AG04450 (cell line): ENCODE measurements at places on chromosomes 1 and 21.

GRCh38 chr1:17475752-17476151 is 36.3 kb upstream of the RCC2 start:
- DNase-seq, result peak; percentile 27

- DNase-seq, result no peak
Observed at GRCh38 chr1:46638921-46639320, 22.3 kb upstream of the MOB3C start.

DNA sequence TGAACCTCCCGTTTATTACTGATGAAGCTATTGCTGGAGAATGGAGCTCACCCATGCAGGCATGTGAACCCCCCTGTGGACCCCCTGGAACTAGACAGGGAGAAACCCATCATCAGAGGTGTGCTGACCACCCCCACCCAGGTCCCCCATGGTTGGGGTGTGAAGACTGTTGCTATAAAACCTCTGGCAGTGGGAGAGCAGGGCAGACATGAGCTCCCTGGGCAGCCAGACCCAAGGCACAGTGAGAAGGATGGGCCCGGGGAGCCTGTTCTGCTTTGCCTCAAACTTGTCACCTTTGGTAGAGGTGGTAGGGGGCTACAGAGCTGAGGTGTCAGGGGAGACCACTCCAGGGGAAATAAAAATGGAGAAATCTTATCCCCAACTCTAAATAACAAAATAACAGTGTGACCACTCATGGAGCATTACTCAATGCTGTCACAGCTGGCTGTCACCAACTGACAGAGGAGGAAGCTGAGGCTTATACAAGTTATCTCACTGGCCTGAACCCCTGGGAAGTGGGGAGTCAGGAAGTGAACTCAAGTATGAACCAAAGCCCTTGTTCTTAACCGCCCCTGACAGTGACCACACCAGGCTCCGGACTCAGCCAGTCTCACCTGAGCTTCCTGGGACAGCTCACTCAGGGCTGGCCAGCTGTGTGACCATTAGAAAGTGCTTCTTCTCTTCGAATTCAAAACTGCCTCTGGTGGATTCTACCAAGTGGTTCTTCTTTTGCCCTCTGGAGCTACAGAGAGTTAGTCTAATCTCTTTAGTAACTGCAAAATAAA is 698.8 kb downstream of the MATN1 start:
- DNase-seq, result no peak

DNA sequence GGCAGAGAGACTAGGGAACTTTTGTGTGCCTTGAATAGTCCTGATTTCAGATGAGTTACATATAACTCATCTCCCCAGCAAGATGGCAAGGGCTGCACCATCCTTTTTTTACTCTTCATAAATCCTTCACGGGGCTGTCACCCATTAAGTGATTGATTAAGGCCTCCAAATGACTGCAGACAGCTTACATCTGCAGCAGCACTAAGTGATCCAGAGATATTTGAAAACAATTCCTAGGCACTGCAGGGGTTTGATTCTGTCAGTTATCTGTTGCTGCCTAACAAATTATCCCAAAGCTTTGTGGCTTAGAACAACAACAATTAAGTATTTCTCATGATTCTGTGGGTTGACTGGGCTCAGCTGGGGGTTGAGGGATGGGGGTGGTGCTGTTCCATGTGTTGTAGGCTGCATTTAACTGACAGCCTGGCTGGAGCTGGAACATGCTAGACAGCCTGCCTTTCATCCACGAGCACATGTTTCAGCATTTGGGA is 19.3 kb downstream of the TEX38 start:
- no peak for DNase-seq

- no peak for DNase-seq
Observed at GRCh38 chr21:45135868-45136267, 61.5 kb downstream of the ADARB1 start.

DNA sequence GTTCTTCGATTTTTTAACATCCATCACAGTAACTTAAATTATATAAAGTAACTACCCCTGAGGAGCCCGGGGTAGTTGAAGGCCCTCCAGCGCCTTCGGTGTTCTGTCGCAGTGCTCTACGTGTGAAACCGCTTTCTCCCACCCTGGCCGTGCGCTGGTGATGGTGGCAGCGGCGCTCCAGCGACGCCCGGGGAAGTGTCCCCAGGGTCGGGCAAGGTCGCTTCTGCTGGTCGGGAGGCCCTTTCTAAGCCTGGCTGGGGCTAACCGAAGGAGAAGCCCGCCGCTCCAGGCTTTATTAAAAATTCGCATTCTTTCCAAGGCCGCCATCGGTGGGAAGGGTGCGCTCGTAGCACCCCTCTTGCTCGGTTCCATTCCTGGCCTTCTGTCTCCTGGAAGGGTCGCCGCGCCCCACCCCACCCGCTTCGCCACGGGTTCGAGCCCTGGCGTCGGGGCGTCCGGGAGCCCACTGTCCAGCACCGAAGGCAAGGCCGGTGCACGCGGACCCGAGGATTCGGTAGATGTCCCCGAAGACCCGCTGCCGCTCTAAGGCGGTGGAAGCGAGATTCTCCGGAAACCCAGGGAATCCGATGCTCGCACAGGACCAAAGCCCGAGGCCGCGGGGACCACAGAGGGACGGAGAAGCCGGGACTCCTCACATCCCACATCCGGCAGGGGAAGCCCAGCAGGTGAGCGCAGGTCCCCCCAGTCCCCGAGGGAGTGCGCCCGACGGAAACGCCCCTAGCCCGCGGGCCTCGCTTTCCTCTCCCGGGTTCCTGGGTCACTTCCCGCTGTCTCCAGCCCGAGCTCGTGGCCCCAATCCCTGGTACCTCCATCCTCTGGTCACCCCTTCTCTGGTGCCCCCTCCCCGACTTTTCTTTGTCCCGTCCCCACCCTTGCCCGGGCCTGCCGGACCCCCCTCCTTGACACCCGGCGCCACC is 685 bp upstream of the RIPPLY3 start:
- no peak for DNase-seq

DNA sequence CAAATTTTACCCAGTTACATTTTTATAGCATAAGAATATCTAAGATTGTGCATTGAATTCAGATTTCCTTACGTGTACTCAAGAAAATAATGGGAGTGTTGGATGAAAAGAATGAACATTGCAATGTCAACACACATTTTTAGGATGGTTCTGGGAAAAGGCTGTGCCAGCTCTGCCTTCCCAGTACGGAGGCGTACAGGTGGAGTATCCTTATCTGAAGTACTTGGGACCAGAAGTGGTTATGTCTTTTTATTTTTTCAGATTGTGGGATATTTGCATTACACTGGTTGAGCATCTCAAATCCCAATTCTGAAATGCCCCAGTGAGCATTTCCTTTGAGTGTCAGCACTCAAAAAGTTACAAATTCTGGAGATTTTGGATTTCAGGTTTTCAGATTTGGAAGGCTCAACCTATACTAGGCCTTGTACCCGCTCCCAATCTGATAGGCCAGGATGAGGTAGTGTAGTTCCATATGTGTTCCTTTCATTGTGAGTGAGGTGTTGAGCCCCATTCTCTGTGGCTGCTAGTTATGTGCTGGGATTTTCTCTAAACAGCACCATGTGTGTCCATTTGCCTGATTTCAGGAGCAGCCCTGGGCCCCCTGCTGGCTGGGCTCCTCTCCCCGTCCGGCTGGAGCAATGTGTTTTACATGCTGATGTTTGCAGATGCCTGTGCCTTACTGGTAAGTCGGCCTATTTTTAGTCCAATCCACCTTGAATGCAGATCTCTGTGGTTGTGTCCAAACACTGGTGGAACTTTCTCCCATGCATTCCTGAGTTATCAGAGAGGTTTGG is 60.8 kb downstream of the SLC37A1 start:
- DNase-seq, result no peak

DNA sequence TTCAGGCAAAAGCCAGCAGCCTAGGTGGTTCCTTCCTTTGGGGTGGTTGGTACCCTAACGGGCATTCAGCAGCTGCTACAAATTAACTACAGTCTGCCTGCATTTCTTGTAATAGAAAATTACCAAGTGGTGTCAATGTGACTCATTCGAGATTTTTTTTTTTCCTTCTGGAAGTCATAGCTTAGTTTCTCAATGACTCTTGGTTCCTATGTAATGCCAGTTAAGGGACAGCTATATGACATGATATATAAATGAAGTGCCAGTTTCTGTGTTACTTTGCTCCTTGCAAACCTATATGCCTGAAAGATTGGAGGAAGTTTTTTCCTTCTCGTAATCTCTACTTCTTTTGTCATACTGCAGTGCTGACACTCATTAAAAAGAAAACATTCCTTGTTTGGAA is 2.6 kb downstream of the MGST3 start:
- DNase-seq, result no peak

DNA sequence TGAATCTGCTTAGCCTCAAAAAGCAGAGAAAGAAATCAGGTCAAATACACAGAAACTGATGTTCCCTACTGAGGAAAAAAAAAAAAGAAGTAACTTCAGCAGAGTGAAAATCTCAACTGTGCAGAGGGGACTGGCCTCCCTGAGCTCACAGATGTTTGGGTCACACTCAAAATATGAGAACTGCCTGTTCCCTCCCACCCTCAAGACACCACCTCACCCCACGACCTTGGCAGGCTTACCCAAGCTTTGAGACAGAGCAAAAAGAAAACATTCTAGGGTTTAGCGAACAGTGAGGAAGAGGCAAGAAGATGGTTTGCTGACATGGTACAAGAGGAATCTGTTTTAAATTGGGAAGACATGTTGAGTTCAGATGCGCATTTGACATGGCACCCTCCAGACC is 48.8 kb downstream of the NID1 start:
- no peak for DNase-seq

GRCh38 chr1:32636914-32637645 is 13.3 kb downstream of the ZBTB8OS start:
- DNase-seq, result no peak

GRCh38 chr1:116075990-116076389 is 35.2 kb upstream of the MAB21L3 start:
- no peak for DNase-seq

DNA sequence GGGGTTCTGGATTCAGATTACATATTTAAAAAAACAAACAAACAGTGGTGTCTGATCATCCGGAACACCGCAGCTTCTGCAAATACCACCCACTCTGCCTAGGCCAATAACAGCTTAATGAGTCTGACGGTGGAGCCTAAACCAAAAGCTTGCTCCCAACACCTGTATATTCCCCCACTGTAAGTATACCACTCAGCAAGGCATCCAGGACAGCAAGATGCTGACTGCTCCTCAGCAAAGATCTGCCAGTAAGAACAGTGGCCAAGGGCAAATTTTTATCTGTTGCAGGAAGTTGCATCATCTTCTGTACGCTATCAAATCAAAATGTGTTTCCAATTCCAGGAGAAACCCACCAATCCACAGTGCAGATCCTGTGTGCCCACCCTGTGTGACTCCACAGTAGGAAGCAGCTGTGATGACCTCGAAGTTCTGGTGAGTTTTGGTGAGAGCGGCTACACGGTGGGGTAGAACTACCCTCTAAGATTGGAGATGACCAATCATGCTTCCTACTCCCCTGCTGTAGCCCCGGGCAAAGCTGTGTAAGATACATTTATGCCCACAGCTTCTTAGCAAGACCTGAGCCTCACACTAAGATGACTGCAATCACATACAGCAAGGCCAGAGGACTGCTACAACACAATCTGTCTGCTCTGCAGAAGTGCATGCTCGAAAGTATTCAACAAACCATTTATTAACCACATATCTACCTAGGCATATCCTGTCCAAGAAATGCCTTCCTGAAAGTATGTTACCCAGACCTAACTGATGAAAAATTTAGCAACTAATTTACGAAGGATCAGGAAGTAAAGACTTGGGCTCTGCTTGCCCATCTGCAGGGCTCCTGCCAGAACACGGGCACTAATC is 30.5 kb downstream of the SIPA1L2 start:
- DNase-seq, result no peak

DNA sequence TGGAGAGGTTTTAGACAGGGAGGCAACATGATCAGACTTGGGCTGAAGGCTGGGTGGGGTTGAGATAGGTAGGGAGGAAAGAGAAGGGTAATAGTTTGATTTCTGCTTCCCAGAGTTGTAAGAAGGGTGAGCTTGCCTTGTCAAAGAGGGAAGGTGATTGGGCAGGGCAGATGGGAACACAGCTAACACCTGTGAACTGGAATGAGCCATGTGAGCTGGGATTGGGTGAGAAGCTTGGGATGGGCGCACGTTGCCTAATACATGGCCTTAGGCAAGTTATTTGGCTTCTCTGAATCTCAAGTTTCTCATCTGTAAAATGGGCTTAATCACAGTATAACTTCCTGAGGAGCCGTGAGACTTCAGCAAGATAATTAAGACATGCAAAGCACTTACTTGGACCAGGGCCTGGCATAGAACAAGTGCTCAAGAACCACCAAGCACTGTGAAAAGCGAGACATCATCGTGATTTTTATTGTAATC is 33.8 kb upstream of the ID3 start:
- DNase-seq, result no peak

GRCh38 chr1:67937651-67938050 is 104.4 kb upstream of the GNG12 start:
- peak; percentile 33 for DNase-seq

DNA sequence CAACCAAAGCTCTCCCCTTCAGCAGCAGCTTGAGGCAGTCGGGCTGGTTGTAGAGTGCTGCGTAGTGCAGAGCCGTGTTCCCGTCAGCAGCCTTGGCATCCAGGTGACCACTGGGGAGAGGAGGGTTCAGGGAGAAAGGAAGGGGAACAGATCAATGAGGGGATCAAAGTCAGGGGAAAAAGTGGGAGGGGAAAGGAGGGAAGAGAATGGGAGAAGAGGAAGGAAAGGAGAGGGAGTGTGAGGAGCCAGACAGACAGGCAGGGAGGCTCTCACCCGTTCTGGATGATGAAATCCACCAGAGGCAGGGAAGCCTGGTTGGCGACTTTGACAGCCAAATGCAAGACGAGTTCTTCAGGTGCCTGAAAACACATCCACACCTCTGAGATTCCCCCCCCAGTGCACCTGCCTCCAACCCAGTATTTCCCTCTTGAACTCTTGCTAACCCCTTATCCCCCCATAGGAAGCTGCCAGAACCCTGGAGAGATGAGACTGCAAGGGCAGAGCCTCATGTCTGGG is 9.8 kb upstream of the TCEA3 start:
- DNase-seq, result no peak

- no peak for DNase-seq
Observed at GRCh38 chr1:7279769-7280168, 491.3 kb upstream of the VAMP3 start.

- no peak for DNase-seq
Observed at GRCh38 chr1:163305441-163305840, 16.3 kb upstream of the NUF2 start.
